Kidney capillary endothelial cell (primary cell): ENCODE measurements at places on chromosomes 7 and 10.

GRCh38 chr7:129952086-129952652, 591 bp downstream of the UBE2H start:
- DNase-seq = no peak

DNA sequence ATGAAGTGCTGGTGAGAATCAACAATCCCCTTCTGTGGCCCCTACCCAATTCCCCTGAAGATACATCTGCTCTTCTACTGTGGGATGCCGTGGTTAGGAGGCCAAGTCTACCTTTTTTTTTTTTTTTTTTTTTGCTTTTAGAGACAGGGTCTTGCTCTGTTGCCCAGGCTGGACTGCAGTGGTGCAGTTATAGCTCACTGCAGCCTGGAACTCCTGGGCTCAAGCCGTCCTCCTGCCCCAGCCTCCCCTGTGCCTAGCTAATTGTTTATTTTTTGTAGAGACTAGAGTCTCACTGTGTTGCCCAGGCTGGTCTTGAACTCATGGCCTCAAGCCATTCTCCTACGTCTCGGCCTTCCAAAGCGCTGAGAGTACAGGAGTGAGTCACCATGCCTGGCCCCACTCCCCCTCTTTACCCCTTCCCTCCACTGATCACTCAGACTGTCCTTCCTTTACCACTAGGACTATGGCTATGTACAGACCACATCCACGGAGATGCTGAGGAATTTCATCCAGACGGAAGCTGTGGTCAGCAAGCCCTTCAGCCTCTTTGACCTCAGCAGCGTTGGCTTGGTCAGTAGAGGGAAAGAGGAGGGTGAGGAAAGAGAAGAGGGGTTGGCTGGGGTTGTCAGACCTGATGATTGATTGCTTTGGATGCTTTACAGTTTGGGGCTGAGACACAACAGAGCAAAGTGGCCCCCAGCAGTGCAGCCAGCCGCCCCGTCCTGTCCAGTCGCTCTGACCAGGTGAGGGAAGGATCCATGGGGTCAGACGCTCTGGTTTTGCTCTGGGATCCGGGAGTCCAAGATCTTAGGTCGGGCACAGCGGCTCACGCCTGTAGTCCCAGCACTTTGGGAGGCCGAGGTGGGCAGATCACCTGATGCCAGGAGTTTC, 1.8 kb downstream of the AP4M1 start:
- DNase-seq = no peak

GRCh38 chr10:69496352-69497230, 45.3 kb downstream of the TSPAN15 start:
- no peak for DNase-seq

DNA sequence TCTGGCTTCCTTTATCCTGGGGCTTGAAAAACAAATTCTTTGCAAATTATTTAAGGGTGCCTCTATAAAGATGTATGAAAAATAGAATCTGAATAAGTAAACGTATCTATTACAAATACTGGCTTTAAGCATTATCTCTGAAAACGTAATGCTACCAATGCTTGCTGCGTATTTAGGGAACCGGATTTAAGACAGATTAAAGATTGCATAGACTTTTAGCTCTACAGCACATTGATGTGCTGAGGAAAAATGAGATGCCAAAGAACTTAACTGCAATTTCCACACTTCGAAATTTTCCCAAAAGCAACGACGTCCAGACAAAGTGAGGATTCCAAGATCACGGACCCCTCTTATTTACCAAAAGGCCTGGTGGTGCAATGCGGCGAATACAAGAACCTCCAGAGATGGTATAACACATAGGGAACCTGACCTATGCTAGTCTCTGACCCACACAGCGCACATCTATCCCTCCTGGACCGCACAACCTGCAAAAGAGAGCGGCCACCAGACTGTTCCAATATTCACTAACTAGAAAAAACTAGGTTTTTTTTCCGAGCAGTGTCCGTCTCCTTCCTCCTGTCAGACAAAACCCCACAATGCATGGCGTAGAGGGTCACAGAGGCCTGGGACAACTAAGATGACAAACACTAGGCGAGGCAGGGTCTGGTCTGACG, 34.3 kb upstream of the PHF14 start:
- peak; percentile 2 for DNase-seq

GRCh38 chr7:123096434-123096833, 100.9 kb upstream of the TAS2R16 start:
- no peak for DNase-seq

DNA sequence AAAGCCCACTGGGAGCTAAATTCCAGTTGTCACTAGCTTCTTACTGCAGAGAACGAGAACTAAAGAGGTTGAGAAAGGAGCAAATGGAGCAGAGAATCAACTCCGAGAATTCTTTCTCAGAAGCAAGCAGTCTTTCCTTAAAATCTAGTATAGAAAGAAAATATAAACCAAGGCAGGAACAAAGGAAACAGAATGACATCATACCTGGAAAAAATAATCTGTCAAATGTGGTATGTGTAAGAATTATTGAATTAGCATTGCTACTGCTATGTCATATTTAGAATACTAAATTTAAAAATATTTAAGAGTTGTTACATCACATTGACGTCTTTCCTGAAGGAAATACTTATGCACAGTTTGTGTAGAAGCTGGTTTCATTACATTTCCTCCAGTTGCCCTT, 4.3 kb downstream of the SLF2 start:
- DNase-seq = no peak

- peak; percentile 44 for DNase-seq
Observed at GRCh38 chr10:55500931-55501559, 700.0 kb upstream of the PCDH15 start.

- no peak for DNase-seq
Observed at GRCh38 chr10:31749981-31750840, 178.4 kb downstream of the ARHGAP12 start.

- DNase-seq = no peak
Observed at GRCh38 chr7:39075210-39075609, 97.5 kb downstream of the POU6F2 start.

- no peak for DNase-seq
Observed at GRCh38 chr7:100465702-100466311, 1.7 kb upstream of the SPACDR start.

DNA sequence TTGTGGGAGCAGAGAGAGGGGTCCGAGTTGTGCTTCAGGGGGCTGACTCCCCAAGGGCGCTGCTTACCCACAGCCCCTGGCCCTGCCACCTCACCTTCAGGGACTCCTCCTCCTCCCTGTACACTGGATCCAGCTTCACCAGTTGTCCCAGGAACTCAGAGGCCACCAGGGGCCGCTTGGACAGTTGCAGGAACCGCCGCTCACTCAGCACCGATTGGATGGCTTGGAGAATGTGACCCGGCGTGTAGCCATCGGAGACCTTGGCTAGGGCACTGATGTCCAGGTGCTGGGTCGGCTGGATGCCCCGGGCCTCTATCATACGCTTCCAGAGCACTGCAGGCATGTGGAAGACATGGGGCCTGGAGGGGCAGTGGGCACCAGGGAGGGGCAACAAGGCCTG, 4.5 kb upstream of the ASB10 start:
- DNase-seq = no peak

DNA sequence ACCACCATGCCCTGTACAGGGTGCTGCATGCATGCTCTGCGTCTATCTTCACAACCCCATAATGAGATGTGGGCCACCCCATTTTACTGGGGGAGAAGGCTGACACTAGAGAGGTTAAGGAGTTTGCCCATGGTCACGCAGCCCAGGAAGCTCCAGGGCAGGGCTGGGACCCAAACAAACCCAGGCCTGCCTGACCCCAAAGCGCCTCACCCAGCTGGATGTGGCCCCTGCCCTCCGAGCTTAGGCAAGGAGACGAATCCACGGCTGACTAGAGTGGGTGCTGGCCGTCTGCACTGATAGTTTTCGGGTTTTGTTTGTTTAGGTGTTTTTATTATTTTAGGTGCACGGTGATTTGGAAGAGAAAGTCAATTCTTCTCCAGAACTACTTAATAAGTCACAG, 65.7 kb downstream of the CHST15 start:
- no peak for DNase-seq

- DNase-seq = peak; percentile 84
Observed at GRCh38 chr7:100545360-100546128, 6.5 kb downstream of the AGFG2 start.

DNA sequence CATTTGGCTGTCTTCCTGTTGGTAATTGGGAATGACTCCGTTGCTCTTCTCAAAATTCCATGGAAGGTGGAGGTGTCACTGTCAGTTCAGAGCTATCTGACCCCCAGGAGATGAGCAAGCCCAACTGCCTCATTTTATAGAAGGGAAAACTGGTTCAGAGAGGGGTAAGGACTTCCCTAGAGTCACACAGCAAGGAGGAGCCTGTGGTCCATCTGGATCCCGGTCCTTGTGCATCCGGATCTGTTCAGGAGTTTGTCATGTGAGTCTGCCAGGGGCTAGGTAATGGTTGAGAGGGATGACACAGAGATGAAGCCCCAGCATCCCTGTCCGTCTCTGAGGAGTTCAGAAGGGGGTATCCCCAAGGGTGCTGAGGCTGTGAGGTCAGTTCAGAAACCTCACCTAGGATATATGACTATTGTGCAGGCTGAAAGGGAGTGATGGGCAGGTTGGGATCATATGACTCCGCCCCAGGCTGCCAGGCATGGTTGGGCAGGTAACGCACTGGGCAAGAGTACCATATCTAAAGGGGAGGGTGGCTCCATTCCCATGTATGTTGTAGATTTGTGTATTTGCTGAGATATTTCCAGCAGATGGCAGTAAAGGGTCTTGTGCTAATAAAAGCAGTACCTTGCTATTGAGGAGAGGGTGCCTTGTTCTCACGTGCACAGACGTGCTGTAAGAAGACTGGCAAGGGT, 16.0 kb upstream of the SLC29A3 start:
- peak; percentile 42 for DNase-seq

DNA sequence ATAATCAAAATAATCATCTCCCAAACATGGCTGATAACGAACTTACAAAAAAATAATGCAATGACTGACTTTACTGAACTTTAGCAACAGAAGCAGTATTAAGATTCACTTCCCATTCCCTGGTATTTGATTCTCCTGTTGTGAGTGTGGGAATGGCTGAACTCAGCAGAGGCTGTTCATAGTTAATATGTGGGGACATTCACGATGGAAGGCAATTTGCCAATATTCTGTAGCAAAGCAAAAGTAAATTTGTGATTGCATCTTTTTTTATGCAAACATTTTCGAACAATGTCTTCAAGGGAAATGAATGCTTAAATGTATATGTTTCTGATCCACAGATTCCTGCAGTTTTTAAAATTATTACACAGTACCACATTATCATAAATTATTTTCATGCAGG, 431.7 kb upstream of the KLF6 start:
- DNase-seq = no peak

GRCh38 chr7:136956232-136956631, 87.8 kb downstream of the CHRM2 start:
- DNase-seq = peak; percentile 75

GRCh38 chr7:77426521-77427051, 10.4 kb upstream of the GSAP start:
- DNase-seq = no peak

- peak; percentile 59 for DNase-seq
Observed at GRCh38 chr10:6108631-6109443, 20.0 kb downstream of the RBM17 start.

DNA sequence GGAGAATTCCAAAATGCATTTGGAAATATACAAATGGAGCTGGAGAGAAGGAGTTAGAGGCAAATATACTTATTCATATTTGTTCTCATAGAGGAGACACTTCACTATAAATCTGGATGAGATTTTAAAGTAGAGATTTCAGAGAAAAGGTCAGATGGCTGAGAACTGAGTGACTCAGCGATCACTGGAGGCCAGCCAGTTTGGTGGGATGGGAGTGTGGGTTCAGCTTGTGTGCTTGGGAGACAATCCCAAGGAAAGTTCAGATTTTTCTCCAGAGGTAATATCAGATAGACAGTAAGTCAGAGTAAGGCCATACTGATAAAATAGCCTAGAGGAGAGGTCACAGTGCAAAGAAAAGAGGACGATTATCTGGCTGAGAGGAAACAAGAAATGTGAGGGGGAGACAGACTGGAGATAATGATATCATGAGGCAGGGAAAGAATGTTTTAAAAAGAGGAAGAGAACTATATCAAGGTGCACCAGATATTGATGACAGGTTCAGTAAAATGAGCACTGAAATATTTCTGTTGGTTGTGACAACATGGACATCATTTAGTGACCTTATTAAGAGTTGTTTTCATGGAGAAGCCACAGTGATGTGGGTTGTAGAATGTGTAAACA, 67.0 kb downstream of the MDFIC start:
- DNase-seq = no peak

DNA sequence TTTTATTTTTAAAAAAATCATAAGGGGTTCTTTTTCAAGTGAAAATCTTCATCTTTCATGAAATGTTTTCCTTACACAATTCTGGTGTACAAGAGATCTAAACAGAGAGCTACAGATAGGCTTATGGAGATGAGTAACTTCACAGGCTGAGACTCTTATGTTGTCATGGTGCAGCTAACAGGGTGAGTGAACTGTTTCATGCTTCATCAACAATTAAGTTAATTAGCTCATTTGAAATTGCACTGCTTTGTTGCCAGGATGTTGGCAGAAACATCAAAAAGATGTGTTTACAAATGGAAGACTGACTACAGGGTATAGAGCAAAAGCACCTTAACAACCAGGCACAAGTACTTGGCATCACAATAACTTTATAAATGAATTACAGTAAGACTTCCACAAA, 230.8 kb downstream of the FOXP2 start:
- no peak for DNase-seq

- DNase-seq = no peak
Observed at GRCh38 chr7:41297166-41297565, 405.7 kb downstream of the INHBA start.

DNA sequence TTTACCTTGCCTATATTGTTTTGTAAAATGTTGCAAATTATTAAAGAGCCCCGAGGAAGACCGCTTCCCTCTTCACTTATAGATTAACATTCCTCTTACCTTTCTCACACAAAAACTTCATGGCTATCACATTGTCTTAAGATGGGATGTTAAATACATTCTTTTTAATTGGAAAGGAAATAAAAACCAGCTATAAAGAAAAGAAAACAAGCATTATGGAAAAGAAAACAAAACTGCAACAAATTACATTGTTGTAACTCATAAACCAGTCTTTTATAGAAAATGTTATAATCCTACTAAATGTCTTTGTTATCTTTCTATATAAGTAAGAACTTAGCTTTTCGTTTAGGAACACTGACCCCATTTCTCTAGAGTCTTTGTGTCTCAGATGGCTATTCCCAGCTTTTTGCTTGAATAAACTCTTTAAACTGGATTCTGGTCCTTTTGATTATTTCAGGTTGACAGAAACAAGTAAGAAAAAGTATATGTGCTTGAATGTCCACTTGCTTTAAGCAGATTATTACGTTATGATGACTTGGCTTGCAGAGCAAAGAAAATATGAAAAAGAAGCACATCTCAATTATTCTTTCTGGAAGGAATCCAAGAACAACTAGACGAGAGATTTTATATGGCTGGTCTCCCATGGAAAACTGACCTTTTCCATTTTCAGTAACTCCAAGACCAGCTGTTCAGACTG, 128.2 kb downstream of the AKR1D1 start:
- DNase-seq = no peak

- DNase-seq = no peak
Observed at GRCh38 chr7:127755521-127755920, 103.5 kb downstream of the SND1 start.
